ENCODE measurements at places on chromosomes 3 and 15.

DNA sequence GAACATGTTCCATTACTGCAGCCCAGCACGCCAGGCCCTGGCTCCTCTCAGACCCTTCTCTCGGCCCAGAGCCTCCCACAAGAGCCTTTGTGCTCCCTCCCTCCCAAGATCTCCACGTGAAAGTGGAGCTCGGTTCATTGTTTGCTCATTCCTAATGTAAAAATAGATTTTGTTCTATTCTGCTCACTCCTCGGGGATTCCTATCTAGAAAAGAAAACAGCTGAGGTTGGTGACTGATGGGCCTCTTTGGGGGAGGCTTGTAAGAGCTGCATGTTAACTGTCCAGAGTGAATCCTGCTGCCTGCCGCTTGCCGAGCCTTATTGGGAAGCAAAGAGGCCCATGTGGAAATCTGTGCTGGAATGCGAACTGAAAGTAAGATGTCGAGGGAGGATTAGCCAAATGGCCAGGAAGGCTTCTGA lies 267.1 kb downstream of the LRTM1 start:
- DNase-seq: no peak

GRCh38 chr3:9345041-9345440 lies 17.8 kb upstream of the THUMPD3 start:
- no peak for DNase-seq

GRCh38 chr3:57981483-57982087 lies 26.6 kb upstream of the FLNB start:
- no peak for DNase-seq

DNA sequence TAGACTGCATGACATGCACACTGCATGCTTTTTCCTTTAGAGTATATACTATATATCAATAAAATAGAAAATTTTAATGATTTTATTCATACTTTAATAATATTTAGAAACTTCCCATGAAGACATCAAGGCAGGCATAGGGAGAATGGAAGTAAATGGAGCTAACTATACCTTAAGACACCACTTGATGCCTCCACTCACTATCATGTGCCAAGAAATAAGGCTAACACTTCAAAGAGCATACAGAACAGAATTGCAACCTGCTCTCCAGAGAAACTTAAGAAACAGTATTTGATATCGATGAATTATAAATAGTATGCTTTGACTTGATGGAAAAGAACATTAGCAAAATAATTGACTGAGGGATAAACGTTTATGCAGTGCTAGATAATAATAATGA lies 192.6 kb upstream of the MBNL1 start:
- DNase-seq: no peak

DNA sequence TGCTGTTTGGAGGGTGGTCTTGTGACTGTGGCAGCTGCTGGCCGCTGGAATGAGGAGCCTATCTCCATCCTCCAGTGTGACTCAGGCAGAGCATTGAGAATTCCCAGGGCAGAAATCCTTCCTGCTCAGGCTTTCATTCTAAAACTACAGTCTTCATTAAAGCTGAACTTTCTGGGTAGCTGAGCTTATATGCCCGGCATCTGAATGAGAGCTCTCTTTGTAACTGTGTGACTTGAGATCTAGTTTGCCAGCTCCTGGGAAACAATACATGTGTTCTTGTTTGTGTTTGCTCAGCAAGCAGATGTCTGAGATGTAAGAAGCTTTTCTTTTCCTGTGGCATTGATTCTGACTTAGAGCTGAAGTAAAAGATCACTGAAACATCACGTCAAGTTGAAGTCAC lies 22.4 kb downstream of the RLBP1 start:
- no peak for DNase-seq

DNA sequence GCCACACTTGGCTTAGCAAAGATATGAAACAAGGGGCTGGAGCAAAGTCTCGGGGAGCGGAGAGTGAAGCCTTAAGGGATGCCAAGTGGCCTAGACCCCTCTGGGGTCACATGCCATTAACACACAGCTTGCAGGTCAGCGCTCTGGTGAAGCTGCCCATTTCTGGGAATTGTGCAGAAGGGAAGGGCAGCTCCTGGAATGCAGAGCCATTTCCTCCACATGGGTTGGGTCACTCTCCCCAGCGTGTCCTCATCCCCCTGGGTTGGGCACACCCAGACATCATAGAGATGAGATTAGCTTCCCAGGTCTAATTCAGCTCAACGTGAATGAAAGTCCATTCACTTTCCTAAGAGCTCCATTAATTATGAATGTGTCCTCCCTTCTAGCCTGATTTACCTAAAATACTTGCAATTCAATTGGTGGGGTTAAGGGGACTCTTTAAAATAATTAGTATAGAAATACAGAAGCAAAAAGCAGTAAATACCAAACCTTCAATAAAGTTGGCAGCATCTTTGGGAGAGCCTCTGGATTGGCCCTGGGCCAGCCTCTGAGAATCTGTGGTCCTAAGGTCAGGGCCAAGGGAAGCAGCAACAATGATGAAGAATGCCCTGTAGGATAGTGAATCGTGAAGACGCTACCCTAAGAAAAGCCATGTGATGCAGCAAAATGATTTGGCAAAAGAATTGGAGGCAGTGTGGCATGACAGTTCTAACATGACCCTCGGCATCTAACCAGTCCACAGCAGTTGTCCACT lies 17.8 kb downstream of the MRAS start:
- DNase-seq: no peak

DNA sequence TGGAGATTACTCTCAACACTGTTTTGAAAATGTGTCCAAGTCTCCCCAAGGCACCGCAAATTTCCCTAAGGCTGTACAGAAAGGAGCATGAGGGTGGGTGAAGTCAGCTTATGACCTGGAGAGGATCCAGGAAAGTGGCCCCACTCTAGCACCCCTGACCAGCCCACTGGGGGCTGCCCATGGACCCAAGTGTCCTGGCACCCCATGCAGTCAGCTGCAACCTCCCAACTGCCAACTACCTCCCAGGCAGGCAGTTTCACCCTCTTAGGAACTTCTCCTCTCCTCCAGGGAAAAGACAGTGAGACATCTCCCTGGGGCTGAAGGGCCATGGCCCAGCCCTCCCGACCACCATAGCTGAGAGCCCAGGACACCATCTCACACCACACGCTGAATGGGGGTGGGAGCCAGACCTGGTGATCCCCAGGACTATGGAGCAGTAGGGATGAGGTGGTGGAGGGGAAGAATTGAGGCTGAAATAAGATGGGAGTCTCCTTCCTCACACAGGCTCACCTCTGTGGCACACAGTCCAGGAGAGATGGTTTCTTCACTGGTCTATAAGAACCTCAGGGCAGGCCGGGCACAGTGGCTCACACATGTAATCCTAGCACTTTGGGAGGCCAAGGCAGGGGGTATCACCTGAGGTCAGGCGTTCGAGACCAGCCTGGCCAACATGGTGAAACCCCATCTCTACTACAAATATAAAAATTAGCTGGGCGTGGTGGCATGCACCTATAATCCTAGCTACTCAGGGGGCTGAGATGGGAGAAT lies 104.4 kb downstream of the DAPK2 start:
- DNase-seq: no peak

GRCh38 chr15:81275711-81276392 lies 48.1 kb downstream of the STARD5 start:
- DNase-seq: no peak

DNA sequence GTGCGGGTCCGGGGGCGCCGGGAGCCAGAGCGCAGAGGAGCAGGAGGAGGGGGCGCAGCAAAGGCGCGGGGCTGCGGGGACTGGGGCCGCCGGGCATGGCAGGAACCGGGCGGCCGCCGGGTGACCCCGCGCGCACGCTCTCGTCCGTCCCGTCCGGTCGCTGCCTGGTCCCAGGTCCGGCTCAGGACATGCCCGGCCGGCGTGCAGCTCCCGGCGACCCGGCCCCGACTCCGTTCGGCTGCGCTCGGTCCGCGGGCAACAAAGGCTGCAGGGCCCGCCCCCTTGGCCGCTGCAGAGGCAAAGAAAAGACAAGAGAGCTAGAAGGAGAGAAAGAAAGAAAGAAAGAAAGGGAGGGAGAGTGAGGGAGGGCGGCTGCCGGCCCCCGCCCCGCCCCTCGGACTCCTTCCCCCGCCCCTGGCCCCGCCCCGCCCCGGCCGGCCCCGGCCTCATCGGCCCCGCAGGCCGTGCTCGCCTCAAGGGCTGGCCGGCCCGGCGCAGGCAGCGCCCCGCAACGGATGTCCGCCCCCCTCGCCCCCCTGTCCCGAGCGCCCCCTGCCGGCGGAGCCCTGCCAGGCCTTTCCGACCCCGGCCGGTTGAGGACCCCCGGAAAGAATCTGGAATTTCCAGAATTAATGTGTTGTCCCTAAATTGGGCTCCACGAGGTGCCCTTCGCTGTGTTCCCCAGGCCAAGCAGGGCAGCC lies at the start of gene ADAMTS7:
Gene ADAMTS7, minus strand, starts transcription at position 341 of the 701 bp plus-strand sequence. Its CDS starts 244 bp downstream, at position 97.
- no peak for DNase-seq

- DNase-seq: no peak
Measured at GRCh38 chr3:350871-351371, 154.4 kb downstream of the CHL1 start.

GRCh38 chr3:114274929-114275328 lies 18.9 kb upstream of the TIGIT start:
- DNase-seq: no peak

DNA sequence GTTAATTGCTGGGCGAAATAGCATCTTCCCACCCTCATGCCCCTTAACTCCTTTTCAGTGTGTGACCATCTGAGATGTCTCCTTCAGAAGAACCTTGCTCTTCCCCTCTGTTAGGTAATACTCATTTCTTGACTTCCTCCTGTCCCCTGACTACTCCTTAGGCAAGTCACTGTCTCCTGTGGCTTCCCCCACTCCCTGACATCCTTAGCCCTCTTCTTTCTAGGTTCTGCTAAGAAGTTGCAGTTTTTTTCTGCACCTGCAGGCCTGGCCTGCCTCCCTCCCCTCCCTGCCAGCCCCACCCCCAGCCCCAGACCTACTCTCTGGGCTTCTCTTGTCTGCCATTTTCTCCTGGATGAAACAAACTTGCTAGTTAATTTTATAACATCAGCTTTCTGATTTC lies 15.2 kb upstream of the EID1 start:
- DNase-seq: no peak

- no peak for DNase-seq
Measured at GRCh38 chr3:58324391-58325390, 8.0 kb upstream of the PXK start.

DNA sequence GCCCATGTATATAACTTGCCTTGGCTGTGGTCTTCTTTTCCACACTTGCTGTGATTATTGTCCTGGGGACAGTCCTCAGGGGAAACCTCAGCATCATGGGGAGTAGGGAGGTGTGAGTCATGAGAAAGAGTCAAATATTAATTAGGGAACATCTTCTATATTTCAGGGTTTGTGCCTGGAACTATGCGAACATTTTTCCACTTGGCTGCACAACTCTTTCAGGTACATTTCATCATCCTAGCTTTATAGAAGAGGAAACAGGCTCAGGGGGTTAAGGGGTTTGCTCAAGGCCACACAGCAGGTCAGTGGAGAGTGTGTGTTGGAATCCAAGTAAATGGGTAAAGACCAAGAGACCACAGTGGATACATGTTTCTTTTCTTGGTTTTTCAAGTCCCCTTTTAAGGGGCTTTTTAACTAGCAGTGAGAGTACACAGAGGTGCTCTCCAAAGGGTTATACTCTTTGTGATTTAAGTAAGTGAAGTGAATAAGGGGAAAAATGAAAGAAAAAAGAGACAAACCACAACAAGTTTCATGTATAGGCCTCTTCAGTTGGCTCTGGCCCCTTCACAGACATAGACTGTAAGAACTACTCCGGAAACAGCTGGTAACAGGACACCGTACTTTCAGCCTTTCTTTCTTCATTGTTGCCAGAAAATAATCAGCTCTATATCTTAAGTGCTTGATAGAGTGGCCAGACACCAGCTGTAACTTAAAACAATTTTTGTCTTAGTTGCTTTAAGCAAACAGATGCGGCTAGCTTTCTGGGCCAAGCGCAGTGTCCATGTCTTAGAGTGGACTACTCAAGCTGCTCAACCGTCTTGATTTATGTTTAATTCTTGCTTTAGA lies 64.6 kb downstream of the EEFSEC start:
- DNase-seq: no peak

DNA sequence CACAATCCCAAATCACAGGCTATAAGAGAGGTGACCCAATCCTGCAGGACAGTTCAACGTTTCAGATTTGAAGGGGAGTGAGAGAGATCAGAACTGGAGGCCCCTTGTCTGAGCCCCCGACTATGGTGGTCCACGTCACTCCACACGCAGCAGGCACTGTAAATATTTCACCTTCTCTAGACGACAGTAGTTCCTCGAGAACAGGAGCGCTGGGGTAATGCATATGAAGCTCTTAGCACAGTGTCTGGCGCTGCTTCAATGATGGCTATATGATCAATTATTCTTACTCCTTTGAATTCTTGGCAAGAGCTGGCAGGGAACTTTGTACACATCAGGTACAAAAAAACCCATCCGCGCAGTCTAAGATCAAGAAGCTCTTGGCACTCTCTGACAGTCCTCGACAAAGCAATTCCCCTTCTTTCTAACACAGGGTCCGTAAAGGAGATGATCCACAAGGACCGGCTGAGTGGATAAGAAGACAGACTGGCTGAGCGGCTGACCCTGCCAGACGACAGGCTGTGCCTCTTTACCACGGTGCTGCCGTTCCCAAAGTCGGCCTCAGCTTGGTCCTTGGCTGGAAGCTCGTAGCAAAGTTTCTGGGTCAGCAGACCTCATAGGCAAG lies 522 bp upstream of the NRROS start:
- DNase-seq: no peak

DNA sequence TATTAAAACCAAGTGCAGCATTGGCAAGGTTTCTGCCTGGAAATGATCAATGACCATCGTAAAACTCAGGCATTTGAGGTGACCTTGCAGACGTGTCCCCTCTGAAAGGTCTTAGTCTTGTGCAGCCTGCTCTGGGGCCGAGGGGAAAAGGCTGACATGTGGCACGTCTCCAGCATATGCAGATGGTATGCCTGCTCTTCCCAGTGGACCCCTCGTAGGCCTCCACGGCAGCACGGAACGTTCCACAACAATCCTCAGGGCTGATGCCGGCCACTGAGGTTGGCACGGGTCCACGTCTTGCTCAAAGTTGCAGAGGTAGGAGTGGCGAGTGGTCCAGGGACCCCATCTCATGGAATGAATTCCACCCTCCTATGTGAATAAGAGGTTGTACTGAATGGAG lies 247.5 kb upstream of the LYSMD4 start:
- DNase-seq: no peak

- DNase-seq: no peak
Measured at GRCh38 chr3:78427303-78427702, 1340.5 kb downstream of the ROBO1 start.

- no peak for DNase-seq
Measured at GRCh38 chr15:90749754-90750153, 32.6 kb downstream of the BLM start.

DNA sequence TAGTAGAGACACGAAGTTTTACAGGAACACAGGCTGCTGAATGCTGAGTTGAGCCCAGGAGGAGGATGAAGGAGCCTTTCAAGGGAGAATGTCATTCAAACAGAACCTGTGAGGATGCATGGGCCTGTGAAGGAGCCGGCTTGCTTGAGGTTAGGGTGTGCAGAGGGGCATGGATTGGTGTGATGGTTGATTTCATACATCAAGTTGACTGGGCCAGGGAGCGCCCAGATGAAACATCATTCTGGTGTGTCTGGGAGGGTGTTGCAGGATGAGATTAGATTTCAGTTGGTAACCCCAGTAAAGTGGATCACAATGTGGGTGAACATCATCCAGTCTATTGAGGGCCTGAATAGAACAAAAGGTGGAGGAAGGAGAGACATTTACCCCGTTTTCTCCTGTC lies 243.6 kb downstream of the EDEM1 start:
- DNase-seq: no peak
